Fibroblast of skin of right biceps (primary cell): ENCODE measurements at places on chromosomes 1 and 21.
A peak's percentile ranks its signal among the peaks of the same experiment; 100 is the strongest.

GRCh38 chr1:201016943-201017827 is 6.3 kb downstream of the KIF21B start:
- peak; percentile 23 for DNase-seq

GRCh38 chr1:202858331-202858730 is 30.6 kb downstream of the RABIF start:
- DNase-seq: peak; percentile 26

DNA sequence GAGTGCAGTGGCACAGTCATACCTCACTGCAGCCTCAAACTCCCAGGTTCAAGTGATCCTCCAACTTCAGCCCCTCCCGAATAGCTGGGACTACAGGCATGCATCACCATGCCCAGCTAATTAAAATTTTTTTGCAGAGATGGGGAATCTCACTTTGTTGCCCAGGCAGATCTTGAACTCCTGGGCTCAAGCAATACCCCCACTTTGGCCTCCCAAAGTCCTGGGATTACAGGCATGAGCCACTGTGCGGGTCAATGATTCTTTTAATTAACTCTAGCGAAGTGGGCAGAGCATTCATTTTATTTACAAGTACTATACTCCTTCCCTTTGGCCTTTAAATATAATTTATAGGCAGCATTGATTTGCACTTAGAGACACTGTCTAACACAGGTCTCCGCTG is 2.5 kb upstream of the OTUD3 start:
- no peak for DNase-seq

- DNase-seq: no peak
Measured at GRCh38 chr21:33388188-33388587, 15.0 kb upstream of the IFNGR2 start.

GRCh38 chr1:154352245-154352580 is 26.9 kb downstream of the ATP8B2 start:
- DNase-seq: no peak

GRCh38 chr1:156958247-156958714 is 37.8 kb downstream of the LRRC71 start:
- DNase-seq: no peak

GRCh38 chr1:30868833-30869435 is 39.6 kb downstream of the SDC3 start:
- DNase-seq: no peak

DNA sequence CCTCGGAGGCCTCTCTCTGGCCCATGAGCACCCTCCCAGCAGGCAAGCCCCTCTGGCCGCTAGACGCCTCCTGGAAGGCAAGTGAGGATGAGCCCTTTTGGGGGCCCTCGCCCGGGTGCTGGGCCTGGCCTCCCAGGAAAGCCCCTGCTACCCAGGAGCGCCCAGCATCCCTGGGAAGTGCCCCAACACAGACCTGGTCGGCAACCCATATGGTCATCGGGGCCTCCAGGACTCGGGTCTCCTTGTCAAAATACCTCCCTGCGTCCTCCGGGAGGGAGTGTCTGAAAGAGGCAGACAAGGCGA is 21.0 kb upstream of the TMEM52 start:
- no peak for DNase-seq

- no peak for DNase-seq
Measured at GRCh38 chr1:237861944-237862343, 28.8 kb downstream of the ZP4 start.

DNA sequence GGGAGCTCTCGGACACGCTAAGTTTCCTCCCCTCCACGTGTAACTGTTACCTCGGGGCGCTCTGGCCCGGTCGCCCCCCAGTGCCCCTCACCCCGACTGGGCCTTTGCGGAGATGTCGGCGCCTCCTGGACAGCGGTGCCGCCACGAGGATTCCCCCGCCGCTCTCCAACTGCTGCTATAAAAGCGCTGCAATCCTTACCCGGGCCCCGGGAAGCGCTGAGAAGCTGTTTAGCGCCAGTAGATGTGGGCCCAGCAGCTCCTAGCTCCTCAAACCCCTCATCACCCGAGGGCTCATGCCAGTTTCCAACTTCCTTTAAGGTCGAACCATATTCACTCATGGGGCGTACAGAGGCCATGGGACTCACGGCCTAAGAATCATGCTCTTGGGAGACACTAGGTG is 361 bp upstream of the LMX1A start:
- DNase-seq: no peak

DNA sequence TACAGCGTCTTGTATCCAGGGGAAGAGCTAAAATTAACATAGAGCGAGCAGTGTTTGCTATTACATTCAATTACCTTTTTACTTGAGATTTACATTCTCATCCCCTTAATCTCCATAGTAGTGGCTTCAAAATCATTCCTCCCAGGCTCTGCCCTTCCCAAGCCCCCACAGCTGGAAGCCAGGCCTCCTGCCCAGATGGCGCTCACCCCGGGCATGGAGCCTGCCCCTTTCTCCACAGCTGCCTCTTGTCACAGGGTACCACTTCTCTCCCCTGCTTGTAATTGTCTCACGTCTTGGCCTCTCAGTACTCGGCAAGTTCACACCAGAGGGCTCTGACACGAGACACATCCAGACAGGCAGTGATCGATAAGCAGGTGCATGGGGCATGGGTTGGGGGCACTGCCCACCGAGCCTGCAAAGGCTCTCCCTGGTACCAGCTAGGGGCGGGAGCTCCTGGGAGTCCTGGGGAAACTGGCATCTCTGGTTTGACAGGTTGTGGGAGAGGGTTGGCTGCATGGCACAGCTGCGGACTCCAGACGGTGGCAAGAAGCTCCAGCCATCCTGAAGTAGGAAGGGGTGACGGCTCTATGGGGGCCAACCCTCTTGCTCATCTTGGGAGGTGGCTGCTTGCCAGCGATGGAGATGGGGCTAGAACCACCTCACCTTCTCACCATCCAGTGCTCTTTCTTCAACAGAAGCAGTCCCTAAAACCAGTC is 20.1 kb downstream of the CASZ1 start:
- no peak for DNase-seq

DNA sequence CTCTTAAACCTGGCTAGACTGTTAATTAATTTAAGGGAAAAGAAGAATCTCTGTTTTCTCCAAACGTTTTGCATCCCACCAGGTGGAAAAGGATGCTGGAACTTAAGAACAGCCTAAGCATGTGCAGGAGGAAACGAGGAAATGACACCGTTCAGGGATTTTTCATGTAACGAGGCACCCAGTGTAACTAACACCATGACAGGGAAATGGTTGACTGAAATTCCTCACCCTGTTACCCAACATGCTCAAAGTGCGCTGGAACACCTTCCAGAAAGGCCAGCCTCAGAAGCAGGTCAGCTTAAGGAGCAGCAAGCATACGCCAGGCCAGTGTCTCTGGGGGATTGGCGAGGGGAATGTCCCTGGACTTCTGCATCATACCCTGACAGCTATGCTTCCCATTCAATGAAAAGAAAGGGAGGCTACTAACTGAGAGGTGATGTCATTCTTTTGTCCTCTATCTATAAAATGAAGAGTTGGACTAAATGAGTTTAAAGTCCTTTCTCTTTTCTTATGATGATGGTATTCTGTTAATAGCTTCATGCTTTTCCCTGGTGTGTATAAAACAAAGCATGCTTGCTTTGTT is 21.6 kb downstream of the TNN start:
- DNase-seq: no peak

GRCh38 chr1:220770245-220770913 is 16.3 kb upstream of the MTARC1 start:
- no peak for DNase-seq

GRCh38 chr1:14955402-14955801 is 198.1 kb upstream of the TMEM51 start:
- no peak for DNase-seq

DNA sequence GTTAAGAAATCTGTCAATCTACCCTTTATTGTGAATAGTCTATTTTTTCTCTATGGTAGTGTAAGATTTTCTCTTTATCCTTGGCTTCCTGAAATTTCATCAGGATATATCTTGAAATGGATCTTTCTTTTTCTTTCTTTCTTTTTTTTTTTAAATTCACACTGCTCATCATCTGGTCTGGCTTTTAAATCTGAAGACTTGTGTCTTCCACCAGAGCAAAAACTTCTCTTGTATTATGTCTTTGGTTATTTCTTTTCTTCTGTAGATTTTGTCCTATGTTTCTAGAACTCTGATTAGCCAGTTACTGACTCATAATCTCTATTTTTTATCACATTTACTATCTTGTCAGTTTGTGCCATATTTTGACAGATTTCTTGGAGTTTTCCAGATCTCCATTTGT is 133.8 kb upstream of the LMO4 start:
- DNase-seq: no peak

- no peak for DNase-seq
Measured at GRCh38 chr1:105779727-105780126, 1276.7 kb upstream of the PRMT6 start.

DNA sequence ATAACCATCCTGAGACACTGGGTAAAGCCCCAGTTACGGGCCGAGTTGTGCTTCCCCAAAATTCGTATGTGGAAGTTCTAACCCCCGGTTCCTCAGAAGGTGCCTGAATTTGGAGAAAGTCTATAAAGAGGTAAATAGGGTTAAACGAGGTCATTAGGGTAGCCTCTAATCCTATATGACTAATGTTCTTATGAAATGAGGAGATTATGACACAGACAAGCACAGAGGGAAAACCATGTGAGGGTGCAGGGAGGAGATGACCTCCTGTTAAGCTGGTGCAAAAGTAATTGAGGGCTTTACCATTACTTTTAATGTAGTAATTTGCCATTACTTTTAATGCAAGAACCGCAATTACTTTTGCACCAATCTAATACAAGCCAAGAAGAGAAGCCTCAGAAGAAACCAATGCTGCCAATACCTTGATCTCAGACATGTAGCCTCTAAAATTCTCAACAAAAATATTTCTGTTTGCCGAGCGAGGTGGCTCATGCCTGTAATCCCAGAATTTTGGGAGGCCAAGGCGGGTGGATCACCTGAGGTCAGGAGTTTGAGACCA is 260.8 kb downstream of the GPATCH2 start:
- no peak for DNase-seq

GRCh38 chr1:196029410-196029809 is 578.8 kb downstream of the KCNT2 start:
- DNase-seq: no peak

GRCh38 chr1:160342526-160342925 is 524 bp downstream of the COPA start:
- DNase-seq: peak; percentile 12

GRCh38 chr1:98325646-98326440 is 335.7 kb upstream of the SNX7 start:
- DNase-seq: peak; percentile 94

- DNase-seq: no peak
Measured at GRCh38 chr21:38806153-38806941, 618 bp downstream of the ETS2 start.

DNA sequence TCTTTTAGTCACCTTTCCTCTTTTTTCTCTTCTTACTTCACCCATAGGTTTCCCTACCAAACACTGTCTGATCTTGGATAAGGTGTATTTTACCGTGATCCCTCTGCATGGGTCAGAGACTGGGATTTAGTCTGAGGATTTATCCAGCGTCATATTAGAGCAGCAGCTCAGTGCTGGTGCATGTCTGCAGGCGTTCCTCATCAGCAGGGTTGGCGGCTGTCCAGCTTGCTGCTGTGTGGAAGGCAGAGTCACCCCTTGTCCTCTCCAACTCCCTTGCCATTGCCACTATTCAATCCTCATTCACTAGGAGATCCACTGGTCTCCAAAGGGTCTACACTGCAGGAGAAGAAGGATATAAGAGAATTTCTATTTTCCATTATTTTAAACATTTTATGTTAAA is 7.3 kb upstream of the FAM78B start:
- no peak for DNase-seq

GRCh38 chr1:27203946-27204345 is 30.5 kb upstream of the WDTC1 start:
- DNase-seq: peak; percentile 55

GRCh38 chr1:238568735-238569134 is 678.0 kb upstream of the ZP4 start:
- no peak for DNase-seq

- peak; percentile 48 for DNase-seq
Measured at GRCh38 chr21:34282223-34282622, 81.6 kb upstream of the KCNE2 start.

DNA sequence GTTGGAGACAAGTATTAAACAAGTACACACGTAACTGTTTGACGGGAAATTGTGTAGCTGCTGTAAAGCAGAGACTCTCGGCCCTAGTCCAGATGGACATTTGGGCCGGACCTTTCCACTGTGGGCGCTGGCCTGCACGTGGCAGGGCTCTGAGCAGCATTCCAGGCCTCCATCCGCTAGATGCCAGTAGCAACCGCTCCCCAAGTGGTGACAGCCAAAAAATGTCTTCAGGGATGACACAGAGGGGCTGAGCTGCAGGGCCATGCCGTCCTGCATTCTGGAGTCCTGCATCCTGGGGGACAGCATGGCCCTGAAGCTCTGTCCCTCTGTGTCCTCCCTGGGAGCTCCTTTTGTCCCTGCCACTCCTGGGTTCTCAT is 24.8 kb downstream of the A3GALT2 start:
- DNase-seq: no peak

GRCh38 chr1:45205011-45205909 is 1.1 kb downstream of the ZSWIM5 start:
- DNase-seq: no peak

DNA sequence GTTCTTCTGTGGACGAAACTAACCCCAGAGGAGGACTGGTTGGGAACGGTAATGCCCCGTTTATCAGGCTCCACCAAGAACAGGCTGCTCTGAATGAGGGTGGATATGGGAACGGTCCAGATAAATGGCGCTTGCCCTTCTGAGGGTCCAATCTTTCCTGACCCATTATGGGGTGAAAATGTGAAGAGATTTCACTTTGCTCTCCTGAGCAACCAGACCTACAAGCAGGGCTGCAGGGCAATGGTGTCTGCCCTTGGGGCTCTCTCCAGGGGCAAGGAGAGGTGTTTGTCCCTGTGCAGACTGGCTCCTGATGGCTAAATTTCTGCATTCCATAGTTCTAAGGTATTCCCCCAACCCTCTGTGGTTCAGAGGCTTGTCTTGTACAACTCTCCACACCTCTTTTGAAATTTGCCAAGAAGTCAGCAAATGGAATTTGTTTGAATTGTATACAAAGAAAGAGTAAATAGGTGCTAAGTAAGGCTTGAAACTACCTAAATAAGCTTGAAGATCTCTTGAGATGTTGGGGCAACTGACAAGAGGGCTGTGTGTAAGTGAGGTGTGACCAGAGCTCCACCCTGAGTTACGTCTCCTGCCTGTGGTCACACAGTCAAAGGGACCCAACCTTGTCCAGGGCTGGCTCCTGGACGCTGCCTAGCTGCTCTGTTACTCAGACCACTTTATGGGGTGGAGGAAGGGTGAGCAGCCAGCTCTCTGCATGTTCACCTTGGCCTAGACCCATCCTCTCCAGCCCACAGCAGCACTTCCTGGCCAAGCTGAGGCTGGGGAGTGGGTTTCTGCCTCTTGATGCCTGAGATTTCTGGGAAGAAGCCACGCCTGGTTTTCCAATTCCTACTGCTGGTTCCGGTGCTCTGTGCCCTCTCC is 24.8 kb downstream of the SLC2A1 start:
- DNase-seq: no peak
